ENCODE measurements at places on chromosomes 3 and 15. TPM values are rescaled to one million over a fixed set of nuclear protein-coding genes. Genes with fewer than 3 reads are reported as not detected.

Gene LRRIQ4
- not detected for total RNA-seq

Gene RTP2
- not detected for total RNA-seq

Gene CCDC51
- total RNA-seq, result 5.8 TPM

Gene ZNF660
- 0.05 TPM for total RNA-seq

Gene TMEM45A
- total RNA-seq, result not detected

DNA sequence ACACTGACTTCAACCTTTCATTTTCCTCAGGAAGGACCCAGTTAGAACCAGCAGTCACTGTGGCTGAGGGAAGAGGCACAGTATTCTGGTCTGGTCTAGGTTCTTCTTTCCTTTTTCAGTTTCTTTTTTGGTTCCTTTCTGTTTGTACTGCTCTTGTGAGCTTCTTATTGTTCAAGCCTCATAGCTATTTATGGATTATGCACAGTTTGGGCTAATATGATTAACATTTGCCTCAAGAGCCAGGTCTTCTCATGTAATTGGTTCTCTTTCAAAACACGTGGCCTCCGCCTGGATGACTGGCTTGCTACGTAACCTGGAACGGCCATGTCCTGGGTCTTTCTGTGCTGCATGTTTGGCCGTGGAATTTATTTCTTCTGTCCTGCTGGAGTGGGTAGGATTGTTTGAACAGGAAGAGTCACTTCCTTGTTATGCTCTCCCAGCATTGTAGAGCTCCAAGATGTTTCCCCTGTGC lies 43.3 kb downstream of the RBMS3 start:
- no peaks in the 10 kb centered on the region for H3K27me3 ChIP-seq
- no peak for DNase-seq
- H3K4me1 ChIP-seq, result no peaks in the 10 kb centered on the region
- peak overlapping the region; percentile 8 for H3K4me3 ChIP-seq
- no peak overlapping the region for H3K27ac ChIP-seq

DNA sequence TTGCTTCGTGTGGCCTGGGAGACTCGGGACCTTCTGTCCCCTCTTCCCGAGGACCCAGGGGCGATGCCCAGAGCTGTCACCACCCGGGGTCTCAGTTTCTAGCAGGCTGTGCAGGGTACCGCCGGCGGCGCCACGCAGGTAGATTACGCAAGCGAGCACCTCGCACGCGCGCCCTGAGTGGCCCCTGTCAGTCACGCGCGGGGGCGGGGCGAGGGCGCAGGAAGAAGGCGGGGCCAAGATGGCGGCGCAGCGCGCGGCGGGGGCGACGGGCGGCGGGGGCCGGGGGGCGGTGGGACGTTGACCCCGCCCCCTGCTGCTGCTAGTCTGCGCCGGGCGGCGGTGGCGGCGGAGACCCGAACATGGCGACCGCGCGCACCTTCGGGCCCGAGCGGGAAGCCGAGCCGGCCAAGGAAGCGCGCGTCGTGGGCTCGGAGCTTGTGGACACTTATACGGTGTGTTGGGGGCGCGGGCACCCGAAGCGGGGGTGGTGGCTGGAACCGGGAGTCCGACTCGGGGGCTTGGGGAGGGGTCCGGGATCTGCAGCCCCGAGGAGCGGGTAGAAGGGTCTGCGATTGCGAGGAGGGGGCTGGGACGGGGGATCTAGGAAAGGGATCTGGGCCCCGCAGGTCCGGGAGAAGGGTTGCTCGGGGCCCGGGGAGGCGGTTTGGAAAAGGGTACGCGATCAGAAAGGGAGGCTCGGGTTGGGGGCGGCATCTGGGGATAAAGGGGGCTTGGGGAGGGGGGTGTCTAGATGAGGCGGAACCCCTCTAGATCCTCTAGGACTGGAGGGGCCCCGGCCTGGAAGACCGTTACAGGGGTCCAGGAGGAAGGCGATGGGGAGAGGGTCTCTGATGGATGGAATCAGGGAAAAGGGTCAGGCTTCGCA lies at the start of gene NISCH:
Gene NISCH (plus strand): TSS at position 322 of the 886 bp plus-strand sequence. CDS start 38 bp downstream, at position 360.
- peaks cover 44% of the 10 kb centered on the region for H3K4me1 ChIP-seq
- H3K36me3 ChIP-seq, result peaks cover 20% of the 10 kb centered on the region
- no peaks in the 10 kb centered on the region for H3K27me3 ChIP-seq
- H3K4me3 ChIP-seq, result peak within 1 kb of the TSS; percentile 97
- H3K27ac ChIP-seq, result peak within 1 kb of the TSS; percentile 81

DNA sequence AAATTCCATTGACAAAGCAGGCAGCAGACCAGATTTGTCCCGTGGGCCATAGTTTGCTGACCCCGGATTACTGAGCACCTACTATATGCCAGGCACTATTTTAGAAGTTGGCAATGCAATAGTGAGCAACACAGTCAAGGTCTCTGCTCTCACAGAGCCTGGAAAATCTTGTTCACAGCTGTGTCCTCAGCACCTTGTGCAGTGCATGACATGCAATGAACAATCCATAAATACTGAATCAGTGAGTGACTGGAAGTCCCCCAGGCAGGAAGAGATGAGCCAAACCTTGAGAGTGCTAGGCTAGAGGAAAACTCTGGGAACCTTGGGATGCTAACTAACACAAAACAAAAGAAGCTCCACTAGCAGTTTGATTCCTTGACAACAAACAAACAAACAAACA lies 14.4 kb downstream of the TM4SF1 start:
- peaks cover 18% of the 10 kb centered on the region for H3K27me3 ChIP-seq
- no peak overlapping the region for H3K4me3 ChIP-seq
- H3K36me3 ChIP-seq, result no peaks in the 10 kb centered on the region
- no peak overlapping the region for H3K27ac ChIP-seq
- H3K4me1 ChIP-seq, result no peaks in the 10 kb centered on the region

- H3K4me3 ChIP-seq, result no peak overlapping the region
- no peak for DNase-seq
- H3K36me3 ChIP-seq, result no peaks in the 10 kb centered on the region
- H3K27ac ChIP-seq, result no peak overlapping the region
- no peaks in the 10 kb centered on the region for H3K27me3 ChIP-seq
- H3K4me1 ChIP-seq, result no peaks in the 10 kb centered on the region
These were observed 567.5 kb upstream of the CCDC54 start for GRCh38 chr3:106809623-106810299.

- H3K36me3 ChIP-seq, result no peaks in the 10 kb centered on the region
- no peak for DNase-seq
- no peak overlapping the region for H3K27ac ChIP-seq
These were observed 86.0 kb upstream of the VEPH1 start for GRCh38 chr3:157589211-157589610.

- H3K27ac ChIP-seq, result no peak overlapping the region
- DNase-seq, result no peak
- H3K4me1 ChIP-seq, result peaks cover 50% of the 10 kb centered on the region
- peaks cover 24% of the 10 kb centered on the region for H3K36me3 ChIP-seq
These were observed 2.1 kb downstream of the PDIA3 start for GRCh38 chr15:43748376-43748775.

Measured in CD4-positive, alpha-beta T cell (primary cell).